Breast epithelium (tissue), 4 donors: ENCODE measurements at places on chromosomes 3 and 15.

- no peak for DNase-seq
Observed at GRCh38 chr3:54649551-54649950, 278.3 kb downstream of the LRTM1 start.

DNA sequence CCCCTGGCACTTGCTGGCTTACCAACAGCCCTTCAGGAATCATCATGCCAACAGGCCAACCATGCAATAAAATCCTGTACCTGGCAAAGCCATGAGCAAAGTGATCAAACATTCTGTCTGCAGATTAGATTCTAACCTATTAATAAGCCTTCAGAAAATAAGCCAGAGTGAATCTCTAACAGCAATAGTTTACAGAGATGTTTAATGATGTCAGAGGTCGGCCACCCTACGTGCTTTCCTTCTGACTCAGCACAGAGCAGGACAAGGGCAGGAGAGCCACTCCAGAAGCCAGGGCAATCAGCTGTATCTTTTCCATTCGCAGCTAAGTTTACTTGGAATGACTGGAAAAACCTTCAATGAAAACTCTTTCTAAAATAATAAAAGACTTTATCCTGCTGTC is 13.1 kb downstream of the COL8A1 start:
- no peak for DNase-seq

- no peak for DNase-seq
Observed at GRCh38 chr15:35874260-35874905, 328.4 kb upstream of the DPH6 start.

DNA sequence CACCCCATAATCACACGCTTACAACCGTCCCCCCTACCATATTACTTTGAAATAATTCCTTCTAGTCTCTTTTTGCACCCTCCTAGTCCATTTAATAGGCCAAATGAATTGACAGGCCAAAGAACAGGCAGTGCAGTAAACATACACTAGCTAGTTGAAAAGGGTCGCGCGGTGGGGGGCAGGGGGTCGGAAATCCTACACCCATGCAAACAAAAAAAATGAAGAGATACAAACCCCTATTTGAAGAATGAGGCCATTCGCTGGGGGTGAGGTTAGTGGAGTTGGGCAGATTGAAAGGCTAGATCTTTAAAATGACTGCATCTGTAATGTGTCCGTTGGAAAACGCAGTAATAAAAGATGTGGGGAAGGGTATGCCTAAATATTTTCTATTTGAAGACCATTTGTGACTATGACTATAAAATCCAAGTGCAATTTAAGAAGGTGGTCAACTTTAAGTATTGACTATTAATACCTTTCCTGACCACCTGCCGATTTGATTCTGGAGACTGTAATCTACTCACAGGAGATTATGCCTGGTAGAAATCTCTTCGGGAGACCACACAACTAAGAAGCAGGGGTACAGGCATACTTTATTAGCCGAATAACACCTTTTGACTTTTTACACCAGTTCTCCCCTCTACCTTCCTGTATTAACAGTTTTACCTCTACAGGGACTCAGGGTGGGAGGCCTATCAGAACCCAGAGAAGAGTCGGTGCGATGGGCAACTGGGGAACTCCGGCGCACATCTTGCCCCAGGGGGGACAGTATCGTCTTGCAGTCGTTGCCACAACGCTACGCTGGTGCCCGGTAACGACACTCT is 762 bp upstream of the ARL6 start:
- DNase-seq = no peak

DNA sequence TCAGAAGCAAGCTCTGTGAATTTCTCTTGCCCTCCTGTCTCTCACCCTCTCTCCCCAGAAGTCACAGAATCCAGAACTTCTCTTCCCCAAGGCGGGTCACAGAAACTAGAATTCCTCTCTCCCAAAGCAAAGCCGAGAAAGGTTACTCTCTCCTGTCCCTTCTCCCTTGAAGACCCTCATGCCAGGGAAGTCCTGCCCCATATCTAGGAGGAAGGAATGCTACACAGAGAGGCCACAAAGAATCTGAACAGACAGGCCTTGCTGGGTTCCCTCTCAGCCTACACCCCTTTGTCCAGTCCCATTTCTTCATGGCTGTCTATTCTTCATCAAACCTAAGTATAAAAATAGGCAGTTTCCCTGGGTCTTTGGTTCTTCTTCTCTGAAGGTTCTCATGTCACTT is 29.8 kb downstream of the ANP32A start:
- no peak for DNase-seq
